ENCODE measurements at places on chromosomes 7 and 10.

- no peak for DNase-seq
These were observed 5.2 kb upstream of the UTF1 start for GRCh38 chr10:133224756-133225372.

DNA sequence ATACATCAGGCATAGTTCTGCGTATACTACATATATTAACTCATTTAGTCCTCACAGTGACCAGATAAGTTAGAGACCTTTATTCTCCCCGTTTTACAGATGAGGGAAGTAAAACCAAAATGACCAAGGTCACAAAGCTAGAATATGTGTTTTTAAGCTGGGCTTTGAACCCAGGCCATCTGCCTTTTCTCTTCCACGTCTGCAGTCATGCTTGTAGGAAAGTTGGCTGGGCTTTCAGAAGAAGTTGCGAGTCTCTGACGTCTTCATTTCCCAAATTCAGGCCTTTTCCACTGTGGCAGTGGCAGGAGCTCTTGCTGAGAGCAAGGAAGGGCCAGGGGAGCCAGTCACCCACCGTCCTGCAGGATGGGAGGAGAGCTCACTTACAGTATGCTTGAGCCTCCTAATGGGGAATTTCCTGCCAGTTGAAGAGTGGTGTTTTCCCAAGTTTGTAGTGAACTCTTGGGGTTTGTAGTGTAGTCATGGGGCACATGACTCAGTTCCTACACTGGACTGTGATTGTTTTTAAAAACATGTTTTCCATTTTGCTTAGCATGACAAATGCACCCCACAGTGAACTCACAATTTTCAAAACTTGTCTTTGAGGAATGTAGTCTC lies 34.2 kb downstream of the CYP17A1 start:
- no peak for DNase-seq

DNA sequence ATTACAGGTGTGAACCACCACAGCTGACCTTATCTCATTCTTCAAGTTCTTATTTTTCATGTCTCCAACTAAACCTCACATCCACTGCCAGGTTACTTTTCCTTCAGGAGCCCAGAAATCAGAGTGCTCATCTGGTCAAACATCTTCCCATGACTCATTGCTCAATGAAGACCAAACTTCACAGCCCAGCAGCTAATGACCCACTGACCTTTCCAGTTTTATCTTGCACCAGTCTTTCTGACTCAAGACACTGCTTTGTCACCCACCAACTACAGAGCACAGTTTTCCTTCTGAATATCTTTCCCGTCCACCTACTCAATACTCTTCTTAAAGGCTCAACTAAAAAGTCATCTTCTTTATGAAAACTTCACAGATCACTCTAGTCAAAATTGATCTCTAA lies 245.1 kb downstream of the CHCHD3 start:
- no peak for DNase-seq

DNA sequence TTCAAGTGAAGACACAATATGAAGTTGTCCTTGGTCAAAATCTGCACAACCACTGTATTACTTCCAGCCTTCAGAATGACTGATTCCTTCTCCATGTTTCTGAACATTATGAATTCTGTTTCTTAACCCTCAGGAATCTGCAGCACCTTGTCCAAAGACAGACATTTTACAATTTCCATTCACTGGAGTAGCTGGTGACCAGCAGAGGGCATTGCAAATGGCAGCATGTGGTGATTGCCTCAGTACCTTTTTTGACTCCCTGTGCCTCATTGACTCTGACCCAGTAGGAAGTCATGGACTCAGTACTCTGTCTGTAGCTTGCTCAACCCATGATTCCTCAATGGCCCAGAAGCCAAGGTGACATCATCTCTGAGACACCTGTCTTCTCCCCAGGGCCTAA lies 879 bp upstream of the VPS41 start:
- no peak for DNase-seq

GRCh38 chr7:123628829-123629228 lies 26.8 kb upstream of the LMOD2 start:
- no peak for DNase-seq

DNA sequence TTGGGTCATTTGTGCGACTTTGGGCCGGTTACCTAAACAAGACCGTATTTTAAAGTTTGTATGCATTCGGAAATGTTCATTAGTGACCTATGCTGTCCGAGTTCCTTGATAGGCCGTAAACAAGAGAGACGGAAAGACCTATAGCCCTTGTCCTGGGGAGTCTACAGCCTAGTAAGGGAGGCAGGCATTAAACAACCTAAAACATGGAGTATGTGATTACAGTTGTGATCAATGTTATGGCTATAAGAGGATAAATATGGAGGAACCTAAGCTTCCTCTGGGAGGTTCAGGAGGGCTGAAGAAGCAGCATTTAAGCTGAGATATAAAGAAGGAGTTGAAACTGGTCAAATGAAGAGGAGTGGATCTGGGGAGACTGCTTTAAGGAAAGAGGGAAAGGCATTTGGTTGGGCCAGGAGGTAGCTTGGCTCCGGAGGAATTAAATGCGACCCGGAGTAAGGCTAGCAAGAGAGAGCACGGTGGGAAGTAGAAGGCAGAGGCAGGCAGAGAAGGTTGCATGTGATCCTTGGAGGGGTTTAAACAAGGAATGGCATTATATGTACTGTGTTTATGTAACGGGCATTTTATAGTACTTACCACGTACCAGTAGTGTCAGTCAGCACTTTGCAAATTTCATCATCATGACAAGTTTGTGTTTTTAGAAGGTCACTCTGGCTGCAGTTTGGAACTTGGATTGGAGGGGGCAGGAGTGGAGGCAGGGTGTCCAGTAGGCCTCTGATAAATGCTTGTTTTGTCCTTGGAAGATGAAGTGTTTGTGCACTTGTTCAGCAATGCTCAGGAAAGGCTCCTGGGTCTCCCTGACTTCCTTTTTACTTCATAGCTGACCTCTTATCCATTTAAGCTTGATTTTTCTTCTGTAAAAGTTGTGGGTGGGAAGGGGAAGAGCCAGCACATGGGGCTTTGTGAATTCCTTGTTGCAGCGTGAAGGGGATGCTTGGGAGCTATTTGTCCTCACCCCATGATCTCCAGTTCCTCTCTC lies 1.0 kb upstream of the AVPI1 start:
- DNase-seq, result no peak
